Ureter (tissue), 1 donor: ENCODE measurements at places on chromosomes 1 and 21. TPM values are rescaled to one million over a fixed set of nuclear protein-coding genes. Genes with fewer than 3 reads are reported as not detected.

DNA sequence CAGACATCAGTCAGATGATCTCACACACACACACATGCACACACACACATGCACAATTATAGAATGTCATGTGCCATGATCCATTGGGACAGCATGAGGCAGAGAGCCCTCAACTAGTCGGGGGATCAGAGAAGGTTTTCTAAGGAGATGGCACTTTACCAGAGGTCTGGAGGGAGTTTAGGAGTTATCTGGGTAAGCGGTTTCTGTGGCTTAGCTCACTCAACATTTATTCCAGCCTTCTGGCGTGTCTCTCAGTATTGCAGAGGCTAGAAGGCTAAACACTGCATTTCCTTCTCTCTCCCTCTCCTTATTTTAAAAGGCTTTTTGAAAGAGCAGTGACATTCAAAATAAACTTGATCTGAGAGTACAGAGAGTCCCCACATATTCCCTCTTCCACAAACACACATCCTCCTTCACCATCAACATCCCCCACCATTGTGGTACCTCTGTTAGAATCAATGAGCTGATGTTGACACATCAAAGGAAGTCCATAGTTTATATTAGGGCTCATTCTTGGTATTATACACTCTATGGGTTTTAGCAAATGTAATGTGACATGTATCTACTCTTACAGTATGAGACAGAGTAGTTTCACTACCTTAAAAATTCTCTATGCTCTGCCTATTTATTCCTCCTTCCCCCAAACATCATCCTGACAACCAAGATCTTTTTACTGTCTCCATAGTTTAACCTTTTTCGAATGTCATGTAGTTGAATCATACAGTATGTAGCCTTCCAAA, 9.0 kb upstream of the PLA2G2A start:
- no peak for DNase-seq

DNA sequence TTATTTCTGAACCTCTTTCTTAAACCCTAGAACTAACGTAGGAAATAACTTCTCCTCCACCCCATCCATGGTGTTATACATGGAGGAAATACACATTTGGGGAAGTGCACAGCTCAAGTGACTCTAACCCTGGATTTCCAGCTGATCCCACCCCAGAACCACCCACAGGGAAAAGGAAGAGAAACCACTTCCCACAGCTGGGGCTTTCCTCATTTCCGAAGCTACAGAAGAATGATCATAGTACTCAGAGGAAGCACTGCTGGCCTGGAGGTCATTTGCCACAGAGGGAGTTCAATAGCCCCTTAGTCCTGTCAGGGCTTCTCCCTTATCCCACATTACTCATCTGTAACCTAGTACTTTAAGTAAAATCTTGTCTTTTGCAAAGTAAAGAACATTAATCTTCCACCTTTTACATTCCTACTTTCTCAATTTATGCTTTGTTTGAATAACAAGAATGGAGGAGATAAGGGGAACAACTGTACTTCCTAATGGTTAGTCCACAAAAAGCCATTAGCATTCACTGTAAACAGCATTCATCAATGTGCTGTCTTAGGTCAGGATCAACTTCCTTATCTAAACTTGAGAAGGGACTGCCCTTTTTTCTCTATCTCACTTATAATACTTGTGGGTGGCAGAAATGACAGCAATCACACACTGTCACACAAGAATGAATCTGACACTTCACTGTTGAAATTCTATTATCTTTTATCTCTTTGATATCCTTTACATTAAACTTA, 63.0 kb upstream of the RGS1 start:
- no peak for DNase-seq

DNA sequence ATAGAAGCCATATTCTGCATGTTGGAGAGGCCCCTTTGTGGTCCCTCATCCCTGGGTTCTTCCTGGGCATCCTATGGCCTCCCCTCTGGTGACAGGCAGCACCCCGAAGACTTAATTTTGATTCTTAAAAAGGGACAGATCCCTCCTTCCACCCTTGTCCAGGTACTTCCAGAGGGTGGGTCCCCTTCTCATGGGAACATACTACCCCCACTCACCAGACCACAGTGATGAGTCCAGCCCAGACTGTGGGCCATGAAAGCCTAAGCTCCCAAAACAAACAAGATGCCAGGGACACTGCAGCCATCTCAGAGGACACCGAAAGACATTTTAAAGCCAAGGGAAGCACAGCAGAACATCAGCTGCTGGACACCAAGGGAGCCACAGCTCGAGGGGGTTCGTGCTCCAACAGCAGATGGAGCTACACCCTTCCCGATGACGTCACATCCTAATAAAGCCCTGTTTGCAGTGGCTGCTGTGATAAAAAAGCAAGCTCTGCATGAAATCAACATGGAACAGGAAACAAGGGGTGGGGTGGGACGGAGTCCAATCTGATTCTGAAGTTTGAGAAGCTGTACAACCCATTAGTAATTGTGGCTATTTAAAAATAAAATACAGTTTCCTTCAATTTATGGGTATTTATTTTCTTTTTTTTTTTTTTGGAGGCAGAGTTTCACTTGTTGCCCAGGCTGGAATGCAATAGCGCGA, 32.4 kb downstream of the GNB1 start:
- peak; percentile 81 for DNase-seq

GRCh38 chr1:185397183-185397582, 80.1 kb upstream of the IVNS1ABP start:
- DNase-seq, result no peak

- DNase-seq, result no peak
Observed at GRCh38 chr1:226975259-226976250, 35.5 kb downstream of the COQ8A start.

DNA sequence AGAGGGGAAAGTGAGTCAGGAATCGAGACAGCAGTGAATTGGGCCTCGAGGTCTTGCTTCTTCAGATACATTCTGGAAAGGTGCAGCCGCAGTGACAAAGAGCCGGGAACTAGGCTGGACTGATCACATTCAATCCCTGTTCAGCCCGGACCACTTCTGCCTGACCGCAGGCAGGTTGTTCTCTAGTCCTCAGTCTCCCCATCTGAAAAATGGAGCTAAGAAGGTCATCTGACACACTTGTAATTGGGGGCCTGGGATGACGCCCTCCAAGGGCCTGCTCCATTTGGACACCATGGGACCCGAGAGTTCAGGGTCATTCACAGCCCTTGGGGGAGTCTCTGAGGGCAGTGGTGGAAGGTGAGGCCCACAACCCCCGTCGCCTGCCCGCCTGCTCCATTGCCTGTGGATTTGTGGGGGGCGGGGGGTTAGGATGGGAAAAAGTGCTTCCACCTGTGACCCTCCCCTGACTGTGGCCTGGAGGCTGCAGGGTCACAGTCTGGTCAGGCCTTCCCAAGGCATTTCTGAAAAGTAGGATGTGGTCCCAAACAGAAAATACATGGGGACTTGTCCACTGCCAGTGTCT, 87.9 kb upstream of the CSF3R start:
- DNase-seq, result no peak

GRCh38 chr1:183844806-183845205, 39.9 kb downstream of the RGL1 start:
- DNase-seq, result no peak

- DNase-seq, result peak; percentile 79
Observed at GRCh38 chr1:8879922-8880676, 1.6 kb upstream of the ENO1 start.

GRCh38 chr21:40165773-40166070, 298.5 kb downstream of the PCP4 start:
- DNase-seq, result no peak

DNA sequence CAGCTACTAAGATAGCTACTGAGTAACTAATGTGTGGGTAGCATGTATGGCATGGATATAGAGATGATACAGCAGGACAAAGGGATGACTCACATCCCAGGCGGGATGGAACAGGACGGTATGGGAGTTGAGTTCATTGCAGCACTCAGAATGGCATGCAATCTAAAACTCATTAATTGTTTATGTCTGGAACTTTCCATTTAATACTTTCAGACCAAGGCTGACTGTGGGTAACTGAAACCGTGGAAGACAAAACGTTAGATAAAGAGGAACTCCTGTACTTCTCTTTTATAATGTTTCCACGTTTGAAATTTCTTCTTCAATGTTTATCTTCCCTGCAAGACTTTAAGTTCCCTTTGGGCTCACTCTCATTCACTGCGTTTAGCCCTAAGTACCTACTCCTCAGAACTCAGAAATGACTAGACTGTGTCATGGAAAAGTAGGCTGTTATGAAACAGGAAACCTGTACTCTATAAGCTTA, 151.9 kb downstream of the MAGI3 start:
- no peak for DNase-seq

DNA sequence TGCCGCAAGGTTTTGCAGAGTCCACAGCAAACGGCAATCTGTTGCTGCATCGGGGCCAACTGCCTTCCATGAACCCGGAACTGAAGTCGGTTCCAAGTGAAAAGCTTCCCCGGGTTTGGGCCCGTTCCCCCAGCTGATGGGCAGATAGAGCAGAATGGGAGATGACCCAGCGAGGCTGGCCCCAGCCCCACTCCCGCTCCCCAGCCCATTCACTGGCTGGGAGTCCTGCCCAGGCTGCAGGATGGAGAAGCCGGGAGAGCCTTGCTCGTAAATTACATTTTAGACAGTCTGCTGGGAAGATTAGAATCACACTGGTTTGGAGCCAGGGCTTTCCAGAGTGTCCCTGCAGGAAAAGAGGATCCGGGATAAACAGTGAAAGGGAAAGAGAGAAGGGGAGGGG, 31.6 kb upstream of the PAX7 start:
- DNase-seq, result peak; percentile 49

Gene ACOT11
- 53.7 TPM for total RNA-seq

Gene CD2
- 7.1 TPM for total RNA-seq

Gene ZC3H12A
- 56.6 TPM for total RNA-seq

Gene C1orf115
- 13.1 TPM for total RNA-seq

Gene SLAMF8
- total RNA-seq, result 3.6 TPM

Gene ZSWIM5
- 4.4 TPM for total RNA-seq

Gene OR2T2
- total RNA-seq, result not detected
